ENCODE measurements at places on chromosomes 3 and 15.

GRCh38 chr3:128491941-128492670 is 895 bp downstream of the GATA2 start:
- no peak for DNase-seq

DNA sequence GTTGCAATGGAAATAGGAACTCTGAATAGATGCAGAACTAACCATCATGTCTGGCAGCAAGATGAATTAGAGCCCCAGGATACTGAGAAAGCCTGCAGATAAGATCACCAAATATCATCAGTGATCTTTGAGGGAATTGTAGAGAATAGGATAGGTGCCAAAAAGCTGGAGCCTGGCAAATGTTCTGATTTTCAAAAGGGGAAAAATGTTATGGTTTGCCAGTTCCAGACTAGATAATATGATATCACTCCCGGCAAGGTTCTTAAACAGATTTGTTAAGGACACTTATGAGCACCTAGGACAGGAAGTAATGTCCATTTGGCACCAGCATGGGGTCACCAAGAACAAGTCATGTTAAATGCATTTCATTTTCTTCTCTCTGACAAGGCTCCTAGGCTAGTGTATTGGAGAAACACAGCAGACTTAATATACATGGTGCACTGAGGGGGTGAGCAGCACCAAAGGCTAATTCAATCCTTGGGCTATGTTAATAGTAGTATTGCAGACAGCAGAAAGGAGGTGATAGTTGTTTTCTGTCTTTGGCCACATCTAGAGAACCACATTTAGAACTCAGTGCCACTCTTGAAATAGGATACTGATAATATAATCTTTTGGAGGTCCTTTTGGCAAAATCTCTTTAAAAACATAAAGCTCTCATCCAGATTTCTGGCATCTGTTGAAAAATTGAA is 4.8 kb downstream of the SRGAP3 start:
- DNase-seq: no peak

GRCh38 chr3:151093905-151094304 is 8.4 kb downstream of the MED12L start:
- DNase-seq: no peak

- DNase-seq: no peak
Measured at GRCh38 chr3:87333393-87333892, 57.1 kb upstream of the POU1F1 start.

DNA sequence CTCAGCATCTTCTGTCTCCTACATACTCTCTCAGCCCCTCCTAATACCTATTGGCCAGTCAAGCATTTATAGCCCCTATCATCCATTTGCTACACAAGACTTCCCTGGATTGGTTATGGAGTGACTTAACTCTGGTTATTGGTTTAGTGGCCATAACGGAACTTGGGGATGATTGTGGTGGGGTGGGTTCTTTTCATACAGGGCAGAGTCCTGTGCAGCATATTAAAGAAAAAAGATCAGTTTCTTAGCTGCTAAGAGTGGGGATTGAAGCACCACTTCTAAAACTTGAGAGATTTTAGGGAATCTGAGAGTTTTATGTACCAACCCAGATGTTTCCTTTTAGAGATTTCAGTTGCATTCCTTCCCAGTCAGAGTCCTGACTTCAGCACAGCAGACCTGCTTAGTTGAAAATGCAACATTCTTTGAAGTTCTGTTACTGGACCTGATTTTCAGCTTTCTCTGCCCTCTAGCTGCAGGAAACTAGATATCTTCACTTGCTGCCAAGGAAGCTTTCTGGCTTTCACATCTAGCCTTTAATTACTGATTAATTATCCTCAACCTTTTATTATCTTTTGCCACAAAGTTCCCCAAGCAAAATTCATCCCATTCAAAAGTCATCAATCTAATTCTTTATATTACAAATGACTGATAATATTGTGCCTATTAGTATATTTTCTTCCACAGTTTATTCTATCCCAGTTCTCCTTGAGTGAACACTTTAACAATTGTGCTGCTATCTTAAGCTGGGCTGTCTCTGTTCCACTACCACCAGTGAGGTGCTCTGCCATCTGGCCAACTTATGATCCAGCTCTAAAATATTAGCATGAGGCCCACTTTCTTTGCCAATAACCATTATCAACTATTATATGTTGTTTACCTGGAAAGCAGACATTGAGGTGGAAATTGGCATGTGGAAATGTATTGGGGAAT is 906.0 kb upstream of the ALCAM start:
- no peak for DNase-seq

- no peak for DNase-seq
Measured at GRCh38 chr3:38019658-38020341, 9.6 kb downstream of the PLCD1 start.

DNA sequence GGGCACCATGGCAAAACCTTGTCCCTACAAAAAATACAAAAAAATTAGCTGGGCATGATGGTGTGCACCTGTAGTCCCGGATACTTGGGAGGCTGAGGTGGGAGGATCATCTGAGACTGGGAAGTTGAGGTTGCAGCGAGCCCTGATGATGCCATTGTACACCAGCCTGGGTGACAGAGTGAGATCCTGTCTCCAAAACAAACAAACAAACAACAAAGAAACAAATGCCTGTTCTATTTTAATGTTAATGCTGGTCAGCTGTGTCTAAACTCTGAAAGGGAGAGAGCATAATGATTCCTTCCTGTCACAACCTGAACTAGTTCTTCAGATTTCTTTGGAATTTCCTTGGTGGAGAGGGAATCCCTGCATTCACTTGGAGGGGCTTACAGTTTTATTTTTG is 413.0 kb upstream of the TBL1XR1 start:
- DNase-seq: no peak

- DNase-seq: no peak
Measured at GRCh38 chr15:99248000-99248715, 1.2 kb downstream of the TTC23 start.

DNA sequence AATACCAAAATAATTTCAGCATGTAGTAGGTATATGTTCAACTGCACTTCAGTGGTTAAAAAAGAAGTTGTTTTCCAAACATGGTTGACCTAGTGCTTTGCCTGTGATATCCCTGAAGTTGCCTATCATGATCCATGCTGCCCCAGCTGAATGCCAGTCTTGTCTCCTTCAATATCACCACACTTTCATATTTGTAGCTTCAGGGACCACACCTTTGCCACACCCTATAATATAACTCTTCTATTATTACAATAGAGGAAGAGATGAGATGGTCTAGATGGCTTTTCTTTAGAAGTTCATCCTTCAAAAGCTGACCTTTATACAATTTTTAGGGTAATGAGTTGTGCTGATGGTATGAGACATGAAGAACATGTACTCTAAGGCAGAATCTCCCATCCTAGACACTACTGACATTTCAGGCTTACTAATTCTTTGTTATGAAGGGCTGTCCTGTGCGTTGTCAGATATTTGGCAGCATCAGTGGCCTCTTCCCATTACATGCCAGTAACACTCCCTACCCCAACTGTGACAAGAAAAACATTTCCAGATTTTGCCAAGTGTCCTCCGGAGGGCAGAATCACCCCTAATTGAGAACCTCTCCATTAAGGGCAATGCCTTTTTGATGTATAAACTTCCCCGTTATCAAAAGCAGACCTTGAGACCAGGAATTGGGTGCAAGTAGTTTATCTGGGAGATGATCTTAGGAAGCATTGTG is 76.2 kb upstream of the PLCL2 start:
- no peak for DNase-seq

- no peak for DNase-seq
Measured at GRCh38 chr3:44865272-44866035, 3.7 kb downstream of the TMEM42 start.

GRCh38 chr3:187017511-187018230 is 87.3 kb downstream of the ST6GAL1 start:
- DNase-seq: no peak

DNA sequence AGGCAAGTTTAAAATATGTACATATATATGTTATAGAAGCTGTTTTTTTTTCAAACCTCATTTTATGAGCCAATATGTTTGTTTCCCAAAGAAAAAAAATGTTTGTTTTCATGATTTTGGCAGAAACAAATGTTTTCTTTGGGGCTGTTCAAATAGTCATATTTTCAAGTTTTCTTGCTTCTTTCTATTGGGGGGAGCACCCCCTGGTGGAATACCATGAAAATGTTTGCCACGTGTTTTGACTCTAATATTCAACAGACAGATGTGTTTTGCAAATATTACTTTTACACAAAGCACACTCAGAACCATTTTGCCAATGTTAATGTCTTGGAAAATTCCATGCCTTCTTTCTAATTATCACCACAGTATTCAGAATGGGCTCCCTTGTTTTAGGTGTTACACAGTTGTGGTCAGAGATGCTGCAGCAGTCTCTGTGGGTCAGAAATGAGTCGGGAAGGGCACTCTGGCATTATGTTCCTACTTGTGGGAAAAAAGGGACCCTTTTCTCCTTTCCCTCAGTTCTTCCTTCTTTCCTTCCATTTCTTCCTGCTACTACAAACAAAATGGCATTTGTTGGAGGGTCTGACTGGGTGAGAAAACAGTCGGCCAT is 817.0 kb downstream of the TUSC7 start:
- DNase-seq: no peak

GRCh38 chr3:72657666-72658065 is 190.6 kb downstream of the SHQ1 start:
- peak; percentile 1 for DNase-seq

DNA sequence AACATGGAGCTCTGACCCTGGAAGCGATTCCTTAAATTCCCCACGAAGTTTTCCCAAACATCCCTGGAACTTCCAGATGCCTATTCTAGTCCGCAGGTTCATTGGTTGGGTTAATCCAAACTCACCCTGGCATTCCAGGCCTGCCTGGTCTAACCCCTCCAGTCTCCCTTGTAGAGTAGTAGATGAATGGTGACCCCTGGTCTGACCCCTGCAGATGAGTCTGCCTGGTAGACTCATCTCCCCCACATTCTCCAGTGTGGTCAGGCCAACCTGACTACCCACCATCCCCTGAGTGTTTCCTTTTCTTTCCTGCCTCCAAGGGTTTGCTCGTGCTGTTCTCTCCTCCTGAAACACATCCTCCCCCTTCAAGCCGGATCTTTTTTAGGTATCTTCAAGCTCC is 10.8 kb upstream of the HRH1 start:
- no peak for DNase-seq

DNA sequence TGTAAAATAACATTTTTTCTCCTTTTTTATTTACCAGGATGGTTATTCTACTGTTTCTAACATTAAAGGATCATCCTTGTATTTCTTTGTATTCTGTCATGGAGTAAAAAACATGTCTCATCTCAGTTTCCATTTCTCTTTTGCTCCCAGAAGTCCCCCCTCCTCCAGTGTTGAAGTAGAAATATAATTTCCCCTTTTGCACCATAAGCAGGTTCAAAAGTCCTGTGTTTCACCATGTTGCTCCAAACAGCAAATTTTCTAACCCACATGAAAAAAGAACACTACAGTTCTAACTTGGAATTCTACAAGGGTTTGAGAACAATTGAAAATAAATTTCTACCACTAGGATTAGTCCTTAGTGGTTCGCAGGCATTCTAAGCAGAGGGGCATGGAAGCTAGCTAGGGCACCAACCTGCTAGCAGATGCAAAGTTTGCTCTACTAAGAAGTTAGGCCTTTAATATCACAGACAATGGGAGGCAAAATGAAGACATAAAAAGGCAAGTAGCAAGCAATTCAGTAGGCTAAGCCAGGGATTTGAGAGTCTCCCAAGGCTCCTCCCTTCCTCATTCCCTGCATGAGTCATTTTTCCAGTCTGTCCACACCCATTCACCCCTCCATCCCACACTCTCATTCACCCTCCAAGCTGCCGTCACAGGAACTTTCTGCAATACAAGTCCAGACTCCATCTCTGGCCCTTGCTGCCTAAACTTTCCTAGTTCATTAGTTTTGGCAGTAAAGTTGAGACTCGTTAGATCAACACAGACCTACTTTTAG is 2.3 kb upstream of the MBNL1 start:
- no peak for DNase-seq

GRCh38 chr3:51703068-51703760 is 3.7 kb upstream of the GRM2 start:
- DNase-seq: no peak

GRCh38 chr3:77799278-77799677 is 759.4 kb downstream of the ROBO2 start:
- no peak for DNase-seq

DNA sequence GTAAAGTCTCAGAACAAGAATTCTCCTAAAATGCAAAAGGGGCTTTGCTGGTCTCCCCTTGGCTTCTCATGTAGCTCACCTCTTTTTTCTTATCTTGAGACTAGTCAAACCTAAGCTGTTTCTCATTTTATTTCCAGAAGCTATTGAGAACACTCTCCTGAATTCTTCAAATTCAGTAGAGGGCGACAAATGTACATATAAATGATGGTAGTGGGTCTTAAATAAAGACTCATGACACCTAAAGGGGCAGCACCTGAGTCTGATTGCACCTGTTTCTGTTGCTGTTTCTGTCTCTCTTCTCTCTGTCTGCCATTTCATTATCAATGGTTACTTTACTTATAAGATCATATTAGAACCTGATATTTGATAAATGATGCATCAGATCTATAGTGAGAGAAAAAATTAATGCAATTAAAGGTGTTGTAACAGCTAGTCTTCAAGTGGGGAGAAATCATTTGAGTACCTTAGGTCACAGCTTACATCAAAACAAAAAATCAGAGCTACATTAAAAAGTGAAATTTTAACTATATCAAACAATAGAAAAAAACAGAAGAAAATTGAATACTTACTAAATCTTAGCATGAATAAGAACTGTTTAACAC is 7.0 kb downstream of the ADIPOQ start:
- DNase-seq: no peak

- no peak for DNase-seq
Measured at GRCh38 chr15:60000113-60000823, 3.8 kb upstream of the FOXB1 start.

- DNase-seq: no peak
Measured at GRCh38 chr3:147652651-147653366, 243.6 kb downstream of the ZIC1 start.

Data from stimulated activated CD8-positive, alpha-beta memory T cell treated with anti-CD3 and anti-CD28 coated beads, Interleukin-4, amount 100 ng/mL, for 4 hours (primary cell).